ENCODE measurements at places on chromosomes 1 and 21.

DNA sequence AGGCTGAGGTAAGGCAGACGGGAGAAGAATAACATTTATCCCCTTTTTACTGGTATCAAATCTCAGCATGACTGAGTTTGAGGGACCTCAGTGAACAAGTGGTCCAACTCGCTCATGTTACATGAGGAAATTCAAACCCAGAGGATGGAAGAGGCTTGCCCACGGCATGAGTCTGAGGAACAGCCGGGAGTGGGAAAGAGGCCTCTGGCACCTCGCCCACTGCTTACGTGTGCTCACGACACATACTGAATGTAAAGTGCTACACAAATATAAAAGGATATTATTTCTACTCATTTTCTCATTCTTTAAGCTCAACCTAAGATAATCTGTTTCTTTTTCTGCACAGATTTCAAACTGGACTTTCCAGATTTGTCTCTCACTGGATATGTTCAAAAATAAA lies 14.7 kb downstream of the BEND5 start:
- no peak for DNase-seq

DNA sequence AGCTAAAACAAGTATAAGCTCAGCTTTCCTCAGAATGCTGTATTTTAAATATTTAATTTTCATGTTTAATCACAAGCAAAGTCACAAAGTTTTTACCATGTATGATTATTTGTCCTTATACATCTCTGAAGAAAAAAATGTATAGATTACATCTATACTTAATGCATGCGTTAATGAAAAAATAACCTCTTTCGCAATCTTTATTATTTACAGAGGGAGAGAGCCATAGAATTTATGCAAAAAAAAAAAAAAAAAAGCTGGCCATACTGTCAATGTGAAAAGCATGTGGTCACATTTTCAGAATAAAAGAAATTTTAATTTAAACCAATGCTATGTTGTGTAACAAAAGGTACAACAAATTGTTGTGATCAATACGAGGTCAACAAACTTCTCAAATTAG lies 148.2 kb downstream of the AKT3 start:
- no peak for DNase-seq

- DNase-seq, result peak; percentile 65
These were observed 61.4 kb upstream of the LRRN2 start for GRCh38 chr1:204746838-204747442.

DNA sequence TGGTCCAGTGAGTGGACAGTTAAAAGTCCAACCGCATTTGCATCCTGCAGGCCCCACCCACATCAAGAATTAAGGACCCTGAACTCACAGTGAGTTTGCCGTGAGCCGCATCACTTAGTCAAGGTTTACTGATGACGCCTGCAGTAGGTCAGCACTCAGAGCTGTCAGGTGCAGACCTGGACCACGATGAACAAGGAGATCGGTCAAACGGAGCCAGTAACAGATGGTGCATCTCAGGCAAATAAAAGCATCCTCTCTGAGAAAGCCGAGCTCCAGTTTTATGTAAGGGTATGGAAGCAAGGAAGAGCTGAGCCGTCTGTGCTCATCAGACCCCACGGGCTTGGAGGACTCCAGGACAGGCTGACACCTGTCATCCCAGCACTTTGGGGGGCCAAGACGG lies 4.5 kb downstream of the PRDM15 start:
- no peak for DNase-seq

DNA sequence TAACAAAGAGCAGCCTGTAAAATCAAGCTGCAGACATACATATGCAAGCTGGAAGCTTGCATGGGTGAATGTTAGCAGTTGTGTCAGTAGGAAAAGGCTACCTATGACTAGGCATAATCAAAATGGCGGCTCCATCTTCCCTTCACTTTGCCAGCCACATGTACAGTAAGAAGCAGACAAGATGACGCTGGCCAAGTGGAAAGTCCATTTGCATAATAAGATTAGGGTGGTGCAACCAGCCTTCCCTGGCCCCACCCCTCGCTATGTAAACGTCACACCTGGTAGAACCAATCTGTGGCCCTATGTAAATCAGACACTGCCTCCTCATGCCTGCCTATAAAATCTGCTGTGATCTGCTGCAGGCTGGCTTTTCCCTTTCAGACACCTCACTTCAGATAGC lies 171.9 kb upstream of the USP25 start:
- no peak for DNase-seq

DNA sequence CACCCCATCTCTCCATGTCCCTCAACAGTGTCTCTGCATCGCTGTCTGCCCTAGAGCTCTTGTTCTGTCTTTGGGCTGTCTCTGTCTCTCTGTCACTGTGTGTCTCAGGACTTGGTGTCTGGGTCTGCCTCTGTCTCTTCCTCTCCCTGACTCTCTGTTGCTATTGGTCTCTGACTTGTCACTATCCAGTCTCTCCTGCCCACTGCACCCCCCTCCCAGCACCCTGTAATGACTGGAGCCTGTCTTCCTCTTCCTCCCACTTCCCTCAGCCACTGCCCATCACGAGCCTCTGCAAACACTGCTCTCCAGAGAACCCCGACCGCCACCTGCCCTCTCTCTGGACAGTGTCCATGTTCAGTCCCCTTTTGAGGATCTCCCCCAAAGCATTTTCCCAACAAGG lies 12.1 kb downstream of the PEAR1 start:
- DNase-seq, result no peak

DNA sequence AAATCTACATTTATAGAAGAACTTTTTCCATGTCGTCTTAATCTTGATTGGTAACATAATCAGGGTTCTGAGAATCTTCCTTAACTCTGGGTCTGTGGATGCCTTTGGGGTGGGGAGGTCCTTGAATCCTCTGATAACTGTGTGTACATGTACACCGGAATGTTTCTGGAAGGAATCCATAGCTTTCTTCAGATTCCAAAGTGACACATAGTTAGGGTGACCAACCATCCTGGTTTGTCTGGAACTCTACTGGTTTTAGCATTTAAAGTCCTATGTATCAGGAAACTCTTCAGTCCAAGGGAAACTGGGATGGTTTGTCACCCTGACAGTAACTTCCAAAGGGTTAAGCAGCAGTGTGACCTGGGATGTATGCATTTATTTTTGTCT lies 16.8 kb downstream of the STRIP1 start:
- DNase-seq, result no peak

Data from CD4-positive, alpha-beta T cell treated with Interleukin-17A for 4 hours (primary cell).